Nephron progenitor cell (in vitro differentiated cells): ENCODE measurements at places on chromosomes 12 and 14.

DNA sequence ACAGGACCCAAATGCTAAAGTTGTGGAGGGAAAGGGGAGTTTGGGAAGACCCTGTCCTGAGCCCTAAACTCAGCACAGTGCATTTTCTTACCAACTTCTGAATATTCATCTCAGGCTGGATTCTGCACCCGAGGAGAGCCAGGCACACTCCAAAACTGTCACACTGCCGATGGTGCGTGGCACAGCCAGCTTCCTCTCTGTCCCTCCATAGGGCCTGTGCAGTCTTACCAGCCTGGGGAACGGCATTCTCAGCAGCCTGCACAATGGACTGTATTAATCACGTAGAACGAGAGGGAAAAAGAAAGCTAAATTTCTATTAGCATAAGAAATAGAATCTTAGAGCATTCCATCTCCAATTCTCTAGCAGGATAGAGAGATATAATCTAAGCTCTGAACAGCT, 71.3 kb upstream of the GPATCH2L start:
- no peak for DNase-seq

- no peak for DNase-seq
Observed at GRCh38 chr14:84042992-84043391, 1487.0 kb upstream of the FLRT2 start.

DNA sequence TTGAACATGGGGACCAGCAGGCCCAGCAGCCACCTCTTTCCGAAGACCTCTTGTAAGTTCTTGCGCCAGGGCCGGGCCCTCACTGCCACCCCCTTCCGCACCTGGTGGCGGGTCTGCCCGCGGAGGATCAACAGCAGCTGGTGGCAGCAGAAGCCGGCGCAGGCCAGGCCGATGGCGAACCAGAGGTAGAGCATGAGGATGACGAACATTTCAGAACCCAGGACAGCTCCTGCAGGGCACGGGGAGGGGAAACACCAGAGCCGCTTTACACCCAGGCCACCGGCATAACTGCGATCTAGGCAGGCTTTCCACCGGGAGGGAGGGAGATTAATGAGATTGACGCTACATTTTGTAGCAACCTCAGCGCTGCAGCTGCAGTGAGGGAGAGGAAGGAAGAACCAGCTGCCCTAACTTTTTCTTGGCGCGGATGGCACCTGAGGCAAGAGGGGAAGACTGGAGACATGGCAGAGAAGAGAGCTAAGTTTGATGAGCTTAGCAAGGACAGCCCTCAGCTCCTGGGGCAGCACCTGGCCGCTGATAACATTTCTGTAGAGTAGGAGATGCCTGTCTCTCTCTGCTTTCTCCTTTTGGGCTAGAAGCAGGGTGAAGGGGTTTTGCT, 7.8 kb downstream of the ZDHHC22 start:
- peak; percentile 91 for DNase-seq

GRCh38 chr12:7374423-7375144, 69.4 kb downstream of the CD163L1 start:
- DNase-seq, result peak; percentile 47

- DNase-seq, result no peak
Observed at GRCh38 chr14:24848102-24848790, 201.7 kb downstream of the STXBP6 start.

GRCh38 chr12:41521872-41522379, 333.8 kb downstream of the PDZRN4 start:
- no peak for DNase-seq

GRCh38 chr12:124248941-124249825, 45.7 kb upstream of the RFLNA start:
- no peak for DNase-seq

DNA sequence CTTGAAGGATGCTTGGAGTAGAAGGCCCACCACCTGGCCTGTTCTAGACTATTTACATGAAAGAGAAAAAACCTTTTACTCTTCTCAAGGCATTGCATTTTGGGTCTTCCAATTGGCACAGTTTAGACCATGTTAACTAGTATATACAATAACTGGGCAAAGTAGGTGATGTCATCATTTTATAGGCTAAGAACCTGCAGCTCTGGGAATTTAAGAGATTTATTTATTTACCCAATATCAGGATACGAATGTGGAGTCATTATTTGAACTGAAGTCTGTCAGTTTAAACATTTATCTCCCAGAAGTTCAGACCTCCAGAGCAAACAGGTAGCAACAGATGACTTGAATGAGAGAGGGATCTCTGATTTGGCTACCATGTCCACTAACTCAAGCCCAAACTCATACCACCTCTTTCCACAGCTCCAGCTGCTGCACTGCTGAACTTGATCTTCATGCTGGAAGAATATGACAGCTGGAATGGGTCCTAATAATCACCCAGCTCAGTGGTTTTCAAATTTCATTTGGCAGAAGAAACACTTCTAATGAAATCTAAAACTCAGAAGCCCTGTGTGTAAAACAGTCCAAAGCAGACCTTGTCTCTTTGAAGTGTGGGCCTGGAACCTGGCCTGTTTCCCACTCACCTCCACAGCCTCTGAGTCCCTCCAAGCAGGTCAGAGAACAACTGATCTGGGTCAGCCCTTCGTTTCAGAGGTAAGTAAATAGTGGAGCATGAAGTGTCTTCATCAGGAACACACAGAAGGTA, 179.2 kb downstream of the EMP1 start:
- no peak for DNase-seq

GRCh38 chr14:105168093-105168420, 519 bp downstream of the JAG2 start:
- no peak for DNase-seq

- no peak for DNase-seq
Observed at GRCh38 chr12:46230306-46230705, 38.5 kb downstream of the SLC38A1 start.

GRCh38 chr12:25394025-25394424, 143.3 kb upstream of the KRAS start:
- DNase-seq, result no peak

- no peak for DNase-seq
Observed at GRCh38 chr14:67579040-67579439, 21.0 kb downstream of the PIGH start.

DNA sequence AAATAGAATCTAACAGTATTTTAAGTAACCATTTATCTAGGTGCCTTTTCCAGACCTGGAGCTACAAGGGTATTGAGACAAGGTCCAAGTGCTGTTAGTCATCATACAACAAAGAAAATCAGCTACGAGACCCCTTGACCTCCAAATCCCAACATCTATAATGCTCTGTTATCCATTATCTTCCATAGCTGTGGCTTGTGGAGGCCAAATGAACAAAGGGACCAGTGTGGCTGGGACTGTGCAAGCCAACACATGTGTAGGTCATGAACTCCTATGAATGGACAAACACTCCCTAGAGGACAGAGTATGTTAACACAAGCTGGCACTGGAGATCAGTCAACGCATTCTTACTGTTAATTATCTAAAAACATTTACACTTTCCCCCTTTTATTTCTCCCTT, 374.5 kb downstream of the EMP1 start:
- DNase-seq, result no peak

DNA sequence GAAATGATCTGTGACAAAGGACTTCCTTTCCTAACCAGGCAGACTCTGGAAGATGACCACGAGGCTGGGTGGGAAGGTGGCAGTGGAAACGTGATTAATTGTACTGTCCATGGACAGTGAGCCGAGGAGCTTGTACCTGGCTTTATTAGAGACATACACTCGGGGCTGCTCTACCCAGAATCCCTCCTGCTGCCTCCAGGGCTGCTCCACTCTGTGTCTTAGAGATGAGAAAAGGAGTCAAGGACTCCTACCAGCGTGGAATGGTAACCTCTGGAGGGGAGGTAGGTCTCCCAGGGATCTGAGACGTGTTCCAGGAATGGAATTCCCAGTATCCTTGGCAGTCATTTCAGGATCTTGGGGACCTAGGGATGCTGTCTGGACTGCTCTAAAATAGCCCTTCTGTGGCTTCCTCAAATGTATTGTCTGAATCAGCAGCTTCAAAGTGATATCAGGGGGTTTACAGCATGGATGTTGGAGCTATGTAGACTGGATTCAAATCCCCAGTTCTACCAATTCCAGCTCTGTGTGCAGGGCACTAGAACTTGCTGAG, 237.8 kb downstream of the CACNA1C start:
- no peak for DNase-seq

DNA sequence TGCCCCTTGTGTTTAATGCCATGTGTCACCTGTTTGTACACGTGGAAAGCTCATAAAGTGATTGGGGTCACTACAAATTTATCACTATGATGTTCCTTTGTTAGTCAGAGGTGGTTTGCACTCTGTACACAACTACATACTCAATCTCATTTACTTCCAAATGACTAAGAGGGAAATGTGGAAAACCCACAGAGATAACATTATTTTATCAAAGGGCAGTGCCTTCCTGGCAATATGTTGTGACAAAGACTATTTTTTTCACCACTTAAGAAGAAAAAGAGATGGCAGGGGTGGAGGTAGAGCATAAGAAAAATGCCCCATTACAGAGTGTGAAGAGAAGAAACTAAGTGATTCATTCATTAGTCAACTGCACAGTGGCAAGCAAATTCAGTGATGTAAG, 1064.1 kb upstream of the FLRT2 start:
- DNase-seq, result no peak

DNA sequence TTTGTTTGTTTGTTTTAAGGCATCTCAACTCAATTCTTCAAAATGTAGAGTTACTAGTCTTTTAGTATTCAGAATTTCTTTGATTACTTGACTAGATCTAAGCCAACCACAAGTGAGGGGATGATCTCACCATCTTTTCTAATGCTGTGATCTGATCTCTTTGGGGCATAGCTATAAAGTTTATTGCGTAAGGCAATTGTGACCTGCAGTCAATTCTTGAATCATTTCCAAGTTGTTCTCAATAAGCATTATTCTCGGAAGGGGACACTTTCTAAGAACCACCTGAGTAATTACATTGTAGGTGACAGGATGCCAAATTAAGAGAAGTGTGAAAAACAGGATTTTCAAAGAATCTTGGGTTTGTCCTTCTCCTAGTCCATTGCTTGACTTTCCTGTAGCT, 13.1 kb downstream of the DACT1 start:
- no peak for DNase-seq

GRCh38 chr14:22400655-22401259, 188.3 kb downstream of the DAD1 start:
- no peak for DNase-seq

- DNase-seq, result peak; percentile 26
Observed at GRCh38 chr12:26028953-26029735, 70.7 kb downstream of the RASSF8 start.

- no peak for DNase-seq
Observed at GRCh38 chr12:23049180-23049579, 424.2 kb downstream of the ETNK1 start.

GRCh38 chr12:1655225-1655788, 26.3 kb downstream of the WNT5B start:
- no peak for DNase-seq

DNA sequence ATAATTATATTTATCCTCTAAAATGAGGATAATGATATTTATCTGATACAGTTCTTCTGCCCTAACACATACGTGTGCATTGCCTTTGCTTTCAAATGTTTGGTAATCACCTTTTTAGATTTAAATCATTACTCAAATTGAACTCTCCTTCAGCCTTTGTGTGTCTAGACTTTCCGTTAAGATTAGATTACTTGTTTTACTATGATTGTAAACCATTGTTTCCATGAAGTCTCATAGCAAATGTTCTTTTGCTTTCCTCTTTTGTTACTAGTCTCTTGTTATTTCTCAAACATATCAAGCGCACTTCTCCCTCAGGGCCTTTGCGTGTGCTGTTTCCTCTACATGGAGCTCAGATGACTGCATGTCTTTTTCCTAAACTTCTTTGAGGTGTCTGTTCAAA, 63.7 kb downstream of the ETV6 start:
- no peak for DNase-seq
